T follicular helper cell (primary cell): ENCODE measurements at places on chromosomes 3 and 15.

DNA sequence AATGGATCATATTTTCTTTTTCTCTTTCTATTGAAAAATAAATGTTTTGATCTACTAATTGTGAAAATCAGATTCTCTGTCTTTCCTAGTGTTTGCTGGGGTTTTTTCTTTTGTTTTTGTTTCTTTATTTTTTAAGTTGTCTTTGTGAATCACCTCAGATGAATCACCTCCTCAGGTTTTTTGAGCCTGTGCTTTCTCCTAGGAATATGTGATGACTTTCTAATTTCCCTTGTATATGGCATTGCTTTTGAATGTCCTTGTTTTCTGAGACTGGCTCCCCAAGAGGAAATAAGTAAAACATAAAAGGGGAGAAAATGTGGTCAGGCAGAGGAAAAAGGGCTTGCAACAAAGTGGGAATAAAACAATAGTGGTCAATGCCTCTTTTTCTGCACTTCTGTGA, 750.0 kb downstream of the ZPLD1 start:
- DNase-seq: no peak

GRCh38 chr15:88658070-88658965, 19.5 kb downstream of the ISG20 start:
- no peak for DNase-seq

- no peak for DNase-seq
Measured at GRCh38 chr3:171262431-171262830, 197.8 kb downstream of the TNIK start.

- no peak for DNase-seq
Measured at GRCh38 chr15:49145651-49146609, 9.5 kb downstream of the COPS2 start.

DNA sequence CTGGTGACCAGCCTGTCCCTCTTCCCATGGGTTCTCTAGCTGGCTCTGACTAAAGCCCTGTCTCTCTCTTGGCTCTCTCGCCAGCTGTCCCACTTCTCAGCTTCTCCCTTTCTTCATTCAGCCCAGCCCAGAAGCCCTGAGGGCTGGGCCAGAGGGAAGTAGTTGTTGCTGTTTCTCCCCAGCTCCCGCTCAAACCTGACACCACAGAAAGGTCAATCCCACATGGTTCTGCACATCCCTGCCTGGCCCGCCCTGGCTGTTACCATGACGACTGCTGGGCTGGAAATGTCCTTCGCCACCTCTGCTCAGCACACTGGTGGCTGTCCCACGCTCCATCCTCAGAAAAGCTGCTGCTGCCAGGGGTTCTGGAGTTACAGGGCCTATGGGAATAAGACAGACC, 25.9 kb downstream of the CCDC32 start:
- DNase-seq: no peak

DNA sequence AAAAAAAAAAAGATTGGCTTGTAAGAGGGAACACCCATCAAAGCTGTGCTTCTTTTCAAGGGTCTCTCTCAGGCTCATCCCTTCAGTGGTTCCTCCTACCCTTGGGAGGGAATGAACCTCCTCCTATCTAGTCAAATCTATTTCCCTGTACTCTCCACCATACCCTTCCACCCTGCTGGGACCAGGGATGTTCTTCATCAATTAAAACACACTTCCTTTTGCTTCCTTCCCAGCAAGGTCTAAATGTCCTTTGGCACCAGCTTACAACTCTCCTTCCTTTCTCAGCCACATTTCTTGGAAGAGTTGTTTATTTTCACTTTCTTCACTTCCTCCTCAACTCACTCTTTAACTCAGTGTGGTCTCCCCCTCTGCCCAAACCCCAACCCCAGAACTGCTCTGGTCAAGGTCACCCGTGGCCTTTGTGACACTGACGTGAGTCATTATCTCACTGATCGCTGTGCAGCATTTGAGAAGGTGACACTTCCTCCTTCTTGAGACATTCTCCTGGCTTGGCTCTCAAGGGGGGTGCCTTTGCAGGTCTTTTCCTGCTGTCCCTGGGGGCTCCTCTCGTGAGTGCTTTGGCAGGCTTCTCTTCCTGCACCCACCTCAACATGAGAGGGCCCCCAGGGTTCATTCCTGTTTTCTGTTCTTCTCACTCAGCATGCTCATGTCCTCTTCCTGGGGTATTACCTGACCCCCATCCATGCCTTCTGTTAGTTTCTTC, 210.5 kb upstream of the TLE3 start:
- no peak for DNase-seq

DNA sequence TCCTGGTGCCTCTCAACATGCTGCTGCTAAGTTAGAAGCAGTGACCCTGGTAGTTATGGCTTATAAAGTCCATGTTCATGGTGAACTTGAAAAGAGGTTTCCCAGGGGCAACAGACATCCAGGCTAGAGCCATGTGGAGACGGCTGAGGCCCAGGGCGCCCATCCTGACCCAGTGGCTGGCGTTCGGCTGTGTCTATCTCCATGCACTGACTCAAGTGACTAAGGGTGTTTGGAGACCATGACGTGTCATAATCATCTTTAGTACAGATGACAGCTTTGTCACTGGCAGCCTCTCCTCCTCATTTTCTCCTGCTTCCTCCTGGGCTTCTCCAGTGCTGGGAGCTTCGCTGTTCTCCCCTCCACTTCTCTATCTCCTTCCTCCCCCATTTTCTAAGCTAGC, 287.4 kb upstream of the LYSMD4 start:
- DNase-seq: no peak

GRCh38 chr3:133943031-133943535, 47.4 kb upstream of the RAB6B start:
- DNase-seq: no peak

GRCh38 chr3:61734749-61735686, 173.6 kb downstream of the PTPRG start:
- DNase-seq: no peak
